ENCODE measurements at places on chromosomes 1 and 21. TPM values are rescaled to one million over a fixed set of nuclear protein-coding genes. Genes with fewer than 3 reads are reported as not detected.

DNA sequence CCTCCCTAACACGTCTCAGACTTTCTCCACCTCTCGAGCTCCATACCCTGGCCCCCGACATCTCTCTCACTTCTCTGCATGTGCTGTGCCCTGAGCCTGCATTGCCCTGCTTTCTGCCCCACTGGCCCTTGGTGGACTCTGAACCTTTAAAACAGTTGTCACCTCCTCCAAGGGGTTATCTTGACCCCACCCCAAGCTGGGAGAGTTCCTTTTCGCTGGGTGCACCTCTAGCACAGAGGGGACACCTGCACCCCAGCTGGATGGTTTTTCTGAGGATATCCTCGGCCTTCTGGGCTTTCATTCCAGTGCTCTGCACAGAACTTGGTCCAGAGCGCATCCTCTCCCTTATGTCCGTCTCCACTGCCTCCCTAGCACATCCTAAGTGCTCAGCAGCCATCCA, 4.2 kb upstream of the CDCP2 start:
- no peak for DNase-seq

GRCh38 chr21:14306126-14306907, 76.6 kb downstream of the HSPA13 start:
- DNase-seq: peak; percentile 5

DNA sequence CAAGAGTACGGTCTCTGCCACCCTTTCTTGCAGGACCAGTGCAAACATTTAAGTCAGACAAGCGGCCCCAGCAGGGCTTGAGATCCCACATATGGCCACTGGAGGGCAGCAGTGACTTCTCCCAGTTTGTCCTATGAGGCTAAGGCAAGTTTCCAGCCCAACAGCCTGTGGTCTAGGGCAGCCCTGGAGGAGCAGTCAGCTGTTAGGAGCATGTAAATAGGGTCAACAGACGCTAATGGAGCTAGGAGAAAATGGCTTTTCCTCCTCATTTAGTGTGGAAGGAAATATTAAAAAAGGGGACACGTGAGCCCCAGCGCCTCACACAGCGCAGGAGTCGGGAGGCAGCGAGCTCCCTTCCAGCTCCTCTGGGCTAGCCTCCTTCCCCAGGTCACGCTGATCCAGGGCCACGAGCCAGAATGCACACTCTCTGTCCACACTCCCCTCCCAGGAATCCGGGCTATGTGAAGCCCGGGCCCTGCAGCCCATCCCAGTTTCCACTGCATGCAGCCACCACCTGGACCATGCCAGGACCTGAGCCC, 95.6 kb downstream of the LAMC2 start:
- DNase-seq: peak; percentile 95

DNA sequence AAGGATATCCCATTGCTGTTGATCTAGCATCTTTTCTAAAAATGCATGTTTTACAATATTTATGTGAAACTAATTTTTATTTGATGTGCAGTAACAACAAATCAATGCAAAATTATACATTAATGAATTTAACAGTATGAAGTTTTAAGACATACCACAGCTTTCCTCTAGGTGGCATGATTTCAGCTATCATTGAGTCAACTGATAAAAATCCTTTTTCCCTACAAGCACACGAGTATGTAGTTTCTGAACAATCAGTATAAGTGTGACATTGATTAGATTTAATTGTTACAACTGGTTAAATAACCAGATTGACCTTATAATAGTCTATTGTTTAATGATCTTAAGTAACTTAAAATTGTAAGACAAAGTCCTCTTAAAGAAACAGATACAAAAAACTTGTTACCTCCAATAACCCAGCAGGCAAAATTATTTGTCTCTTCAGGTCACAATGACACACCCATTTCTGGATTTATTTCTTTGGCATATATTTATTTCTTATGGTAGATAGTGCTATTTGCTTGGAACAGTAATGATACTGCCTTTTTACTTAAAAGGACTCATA, 5.8 kb upstream of the TGFB2 start:
- DNase-seq: peak; percentile 63

The ZNF683 gene
- total RNA-seq: not detected

The ATAD3C gene
- total RNA-seq: under 0.01 TPM

GRCh38 chr1:96587222-96587621, 134.4 kb upstream of the PTBP2 start:
- no peak for DNase-seq

DNA sequence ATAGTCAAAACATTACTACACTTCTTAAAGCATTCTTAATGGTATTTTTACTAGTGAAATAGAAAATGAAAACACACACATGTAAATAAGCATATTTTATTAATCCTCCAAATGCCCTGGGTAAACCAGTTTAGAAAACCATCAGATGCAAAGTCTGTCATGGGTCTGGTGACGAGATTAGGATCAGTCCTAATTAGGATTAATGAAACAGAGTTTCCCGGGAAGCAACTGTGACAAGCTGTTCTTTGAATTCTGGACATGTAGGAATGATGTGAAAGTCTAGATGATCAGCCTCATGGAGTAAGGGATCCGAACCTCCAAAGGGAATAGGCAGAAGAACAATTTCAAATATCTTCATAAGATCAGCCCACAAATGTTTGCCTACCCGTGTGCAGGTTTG, 250.2 kb downstream of the KIF26B start:
- DNase-seq: no peak

GRCh38 chr1:118751166-118751565, 237.0 kb downstream of the TBX15 start:
- DNase-seq: no peak

DNA sequence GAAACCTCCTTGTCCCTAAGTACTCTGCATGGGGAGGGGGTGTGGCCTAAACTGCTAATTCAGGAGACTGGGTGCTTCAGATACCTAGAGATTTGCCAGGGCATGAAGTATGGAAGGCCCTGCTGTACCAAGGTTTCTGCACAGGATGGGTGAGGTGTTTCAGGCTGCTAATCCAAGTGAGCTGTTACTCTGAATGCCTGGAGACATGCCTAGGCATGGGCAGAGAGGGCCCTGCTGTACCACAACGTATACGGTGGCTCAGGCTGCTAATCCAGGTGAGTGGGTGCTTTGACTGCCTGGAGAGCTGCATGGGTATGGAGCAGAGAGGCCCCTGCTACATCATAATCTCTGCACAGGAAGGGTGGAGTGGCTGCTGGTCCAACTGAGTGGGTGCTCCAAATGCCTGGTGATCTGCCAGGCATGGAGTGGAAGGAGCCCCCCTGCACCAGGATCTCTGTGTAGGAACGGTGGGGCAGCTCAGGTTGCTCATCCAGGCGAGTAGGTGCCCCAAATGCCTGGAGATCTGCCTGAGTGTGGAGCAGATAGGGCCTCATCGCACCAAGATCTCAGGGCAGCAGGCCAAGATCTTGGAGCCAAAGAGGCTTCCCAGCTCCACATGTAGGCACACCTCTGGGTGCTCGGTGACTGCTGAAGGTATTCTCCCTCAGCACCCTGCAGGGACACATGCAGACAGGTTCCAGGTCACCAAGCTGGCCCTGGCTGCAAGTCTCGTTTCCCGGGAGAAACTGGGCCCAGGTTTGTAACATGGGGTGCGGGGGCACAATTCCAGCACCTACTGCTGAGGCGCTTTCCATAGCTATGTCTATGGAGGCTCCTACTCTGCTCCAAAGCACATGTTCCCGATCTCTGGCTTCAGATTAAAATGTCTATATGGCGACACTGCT, 252.5 kb upstream of the PLXNA2 start:
- no peak for DNase-seq

The LCE2C gene
- not detected for total RNA-seq

The OR14A2 gene
- total RNA-seq: not detected

DNA sequence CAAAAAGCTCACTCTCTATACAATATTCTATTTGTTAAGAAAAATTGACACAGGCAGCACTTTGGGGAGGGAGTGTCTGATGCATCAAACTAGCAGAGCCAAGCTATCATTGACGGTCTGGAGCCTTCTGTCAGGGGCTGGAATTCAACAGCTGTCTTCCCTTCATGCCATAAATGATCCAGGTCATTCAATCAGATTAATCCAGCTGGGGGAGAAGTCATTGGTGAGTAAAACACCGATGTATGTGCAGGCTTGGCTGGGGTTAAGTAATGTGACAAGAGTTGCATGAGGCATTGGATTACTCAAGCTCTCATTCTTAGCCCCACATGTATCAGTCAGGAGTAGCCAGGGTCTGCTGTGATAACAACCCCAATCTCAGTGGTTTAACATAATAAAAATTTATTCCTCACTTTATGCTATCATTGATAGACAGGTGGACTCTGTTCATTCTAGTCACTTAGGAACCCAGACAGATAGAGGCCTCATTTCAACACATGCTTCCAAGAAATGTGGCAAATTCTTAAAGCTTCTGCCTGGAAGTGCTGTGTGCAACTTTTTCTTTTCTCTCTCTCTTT, 118.1 kb upstream of the GADD45A start:
- DNase-seq: no peak

The IFNLR1 gene
- under 0.01 TPM for total RNA-seq

- no peak for DNase-seq
Observed at GRCh38 chr1:110800079-110800478, 72.9 kb upstream of the CD53 start.

The LIPI gene
- not detected for total RNA-seq

The C1orf167 gene
- total RNA-seq: 0.40 TPM

The MCOLN3 gene
- total RNA-seq: not detected

DNA sequence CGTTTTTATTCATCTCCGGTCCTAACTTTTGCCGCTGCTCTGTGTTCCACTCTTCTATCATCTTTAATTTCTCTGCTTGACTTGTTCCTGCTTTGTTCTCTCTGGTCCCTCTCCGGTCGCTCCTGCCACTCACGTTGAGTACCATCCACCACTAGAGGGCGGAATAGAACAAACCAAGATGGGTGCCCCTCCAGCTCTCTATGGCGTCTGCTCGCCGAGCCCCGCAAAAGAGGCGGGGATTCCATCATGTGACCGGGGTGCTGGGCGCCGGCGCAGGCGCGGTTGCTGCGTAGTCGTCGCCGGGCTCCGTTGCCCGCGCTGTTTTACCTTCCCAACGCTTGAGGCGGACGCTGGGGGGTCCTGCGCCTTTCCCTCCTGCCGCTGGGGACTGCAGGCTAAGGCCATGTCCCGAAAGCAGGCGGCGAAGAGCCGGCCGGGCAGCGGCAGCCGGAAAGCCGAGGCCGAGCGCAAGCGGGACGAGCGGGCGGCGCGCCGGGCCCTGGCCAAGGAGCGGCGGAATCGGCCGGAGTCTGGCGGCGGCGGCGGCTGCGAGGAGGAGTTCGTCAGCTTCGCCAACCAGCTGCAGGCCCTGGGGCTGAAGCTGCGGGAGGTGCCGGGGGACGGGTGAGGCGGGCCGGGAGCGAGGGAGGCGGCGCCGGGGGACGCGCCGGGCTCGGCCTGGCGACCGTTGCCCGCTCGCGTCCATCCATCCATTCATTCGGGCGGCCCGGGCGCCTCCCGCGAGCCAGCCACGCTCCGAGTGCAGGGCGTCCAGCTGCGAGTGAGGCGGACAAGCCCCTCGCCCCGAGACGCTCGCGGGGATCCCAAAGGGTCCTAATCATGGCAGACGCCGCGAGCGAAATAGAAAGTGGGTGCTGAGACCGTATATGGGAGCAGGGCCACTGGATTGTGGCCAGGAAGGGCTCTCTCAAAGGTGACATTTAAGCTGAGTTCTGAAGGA, at the start of gene OTUD3:
OTUD3 (plus strand) TSS at position 285 of the 961 bp plus-strand sequence; CDS start at position 404, 119 bp downstream.
- peak; percentile 98 for DNase-seq

GRCh38 chr1:165161130-165161529, 195.4 kb downstream of the LMX1A start:
- DNase-seq: no peak

The TGFB2 gene
- total RNA-seq: 122 TPM

- DNase-seq: no peak
Observed at GRCh38 chr1:38328278-38329035, 281.9 kb upstream of the POU3F1 start.

- no peak for DNase-seq
Observed at GRCh38 chr1:86477256-86477655, 8.5 kb downstream of the CLCA1 start.

GRCh38 chr1:115924770-115925169, 51.5 kb upstream of the SLC22A15 start:
- no peak for DNase-seq

- DNase-seq: no peak
Observed at GRCh38 chr1:7570311-7570710, 200.8 kb upstream of the VAMP3 start.

DNA sequence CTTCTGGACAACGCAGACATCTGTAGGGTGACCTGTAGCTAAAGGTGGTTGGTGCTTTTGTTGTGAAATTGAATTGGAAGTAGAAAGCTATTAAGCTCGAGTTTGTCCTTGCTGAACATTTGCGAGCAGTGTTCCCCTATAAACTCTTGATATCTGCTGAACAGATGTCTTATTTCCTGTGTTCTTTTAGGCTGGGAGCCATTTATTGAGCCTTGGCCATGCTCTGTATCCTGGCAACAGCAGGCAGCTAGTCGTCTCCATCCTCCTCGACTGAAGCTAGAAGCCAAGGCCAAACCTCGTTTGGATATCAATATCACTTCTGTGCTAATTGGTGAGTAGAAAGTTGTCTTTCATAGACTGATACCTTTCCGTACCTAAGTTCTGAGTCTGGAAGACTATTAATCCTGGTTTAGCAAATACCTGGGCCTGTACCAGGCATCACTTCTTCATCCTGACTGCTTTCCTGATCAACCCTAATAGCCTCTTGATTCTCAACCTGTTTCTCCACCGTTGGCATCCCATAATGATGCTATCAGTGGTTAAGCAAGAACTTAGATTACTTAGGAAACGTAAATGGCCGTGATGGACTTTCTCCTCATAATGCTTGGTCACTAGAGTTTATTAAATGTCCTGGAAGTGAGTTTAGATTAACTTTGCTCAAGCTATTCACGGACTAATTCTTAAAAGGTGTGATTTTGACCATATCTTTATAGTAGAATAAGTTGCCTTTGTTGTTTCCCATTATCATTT, 103.4 kb downstream of the VPS13D start:
- DNase-seq: no peak

- DNase-seq: peak; percentile 81
Observed at GRCh38 chr1:165631342-165632151, 513 bp downstream of the MGST3 start.

The HES2 gene
- total RNA-seq: 19.8 TPM

DNA sequence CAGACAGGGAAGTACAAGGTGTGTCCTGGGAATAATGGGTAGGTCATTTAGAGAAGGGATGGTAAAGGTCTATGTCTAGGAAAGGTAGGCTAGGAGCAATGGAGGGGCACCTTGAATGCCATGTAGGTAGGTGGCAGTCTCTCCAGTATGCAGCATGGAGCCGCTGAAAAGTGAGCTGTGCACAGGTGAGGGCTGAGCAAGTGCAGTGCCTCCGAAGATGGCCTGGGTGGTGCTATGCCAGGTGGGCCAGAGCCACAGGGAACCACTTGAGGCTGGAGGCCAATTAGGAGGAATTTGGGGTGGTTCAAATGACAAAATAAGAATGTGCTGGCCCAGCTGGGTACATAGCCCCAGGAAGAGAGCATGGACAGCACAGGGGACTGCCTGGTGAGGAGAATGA, 25.0 kb downstream of the RNU5D-1 start:
- DNase-seq: no peak

GRCh38 chr1:224713228-224713627, 97.1 kb downstream of the CNIH3 start:
- no peak for DNase-seq

The FMOD gene
- 3.7 TPM for total RNA-seq

The GPR161 gene
- total RNA-seq: 9.5 TPM

GRCh38 chr1:36609241-36610027, 126.7 kb upstream of the CSF3R start:
- DNase-seq: peak; percentile 67

- DNase-seq: peak; percentile 48
Observed at GRCh38 chr1:29124366-29125236, 898 bp upstream of the TMEM200B start.

GRCh38 chr1:53431805-53432565, 27.2 kb upstream of the DMRTB1 start:
- no peak for DNase-seq

The AGTRAP gene
- total RNA-seq: 38.5 TPM
